ENCODE measurements at places on chromosomes 6 and 20. TPM values are rescaled to one million over a fixed set of nuclear protein-coding genes. Genes with fewer than 3 reads are reported as not detected.

The EIF2S2 gene
- 41.8 TPM for total RNA-seq

The SNX21 gene
- 19.6 TPM for total RNA-seq

The SLC35D3 gene
- not detected for total RNA-seq

The CD83 gene
- 1.9 TPM for total RNA-seq

The FRK gene
- 7.7 TPM for total RNA-seq

The ZNF512B gene
- total RNA-seq, result 13.8 TPM

The PHACTR3 gene
- total RNA-seq, result 6.3 TPM

The C6orf52 gene
- not detected for total RNA-seq

The GINM1 gene
- 54.2 TPM for total RNA-seq

The SAMD10 gene
- 4.0 TPM for total RNA-seq

The CALHM4 gene
- not detected for total RNA-seq

The LHFPL5 gene
- total RNA-seq, result not detected

The ZBTB2 gene
- total RNA-seq, result 4.7 TPM

The LKAAEAR1 gene
- not detected for total RNA-seq

The THBS2 gene
- total RNA-seq, result 9.6 TPM

The TTLL9 gene
- not detected for total RNA-seq

The TBPL1 gene
- 18.1 TPM for total RNA-seq

The TNFRSF6B gene
- 1.2 TPM for total RNA-seq

The ADGRF5 gene
- 37.2 TPM for total RNA-seq

The MEP1A gene
- total RNA-seq, result not detected

The TMEM244 gene
- not detected for total RNA-seq

The HLA-DPB1 gene
- 27.8 TPM for total RNA-seq

The MANEA gene
- 5.7 TPM for total RNA-seq

The ULBP1 gene
- total RNA-seq, result 0.19 TPM

The EZR gene
- 190 TPM for total RNA-seq

The TBC1D32 gene
- 3.0 TPM for total RNA-seq

The CD24 gene
- 1.6 TPM for total RNA-seq

The ADGB gene
- not detected for total RNA-seq

The SLC17A3 gene
- not detected for total RNA-seq

The PXDC1 gene
- total RNA-seq, result 34.4 TPM

The BEND6 gene
- total RNA-seq, result 0.31 TPM

The DPPA5 gene
- total RNA-seq, result not detected

The LST1 gene
- total RNA-seq, result 3.1 TPM

The CCN6 gene
- not detected for total RNA-seq

The UBE2C gene
- 1.5 TPM for total RNA-seq

The ATP6V1G2 gene
- 1.4 TPM for total RNA-seq

The MMP24 gene
- total RNA-seq, result 0.80 TPM

The EDN3 gene
- not detected for total RNA-seq

The PTCRA gene
- not detected for total RNA-seq

The CFAP206 gene
- 0.47 TPM for total RNA-seq

The CLIC1 gene
- 85.4 TPM for total RNA-seq

Data from heart right ventricle (tissue), 16 donors.